NCI-H510A (cell line): ENCODE measurements at places on chromosomes 12 and 14.

DNA sequence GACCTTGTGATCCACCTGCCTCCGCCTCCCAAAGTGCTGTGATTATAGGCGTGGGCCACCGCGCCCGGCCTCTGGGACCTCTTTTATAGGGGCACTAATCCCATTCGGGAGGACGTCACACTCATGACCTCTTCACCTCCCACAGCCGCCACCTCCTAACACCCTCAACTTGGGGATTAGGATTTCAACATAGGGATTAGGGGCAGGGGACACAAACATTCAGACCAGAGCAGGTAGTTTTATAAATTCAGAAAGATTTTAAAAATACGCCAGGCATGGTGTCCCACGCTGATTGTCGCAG is 49.4 kb downstream of the TPCN1 start:
- no peak for DNase-seq

DNA sequence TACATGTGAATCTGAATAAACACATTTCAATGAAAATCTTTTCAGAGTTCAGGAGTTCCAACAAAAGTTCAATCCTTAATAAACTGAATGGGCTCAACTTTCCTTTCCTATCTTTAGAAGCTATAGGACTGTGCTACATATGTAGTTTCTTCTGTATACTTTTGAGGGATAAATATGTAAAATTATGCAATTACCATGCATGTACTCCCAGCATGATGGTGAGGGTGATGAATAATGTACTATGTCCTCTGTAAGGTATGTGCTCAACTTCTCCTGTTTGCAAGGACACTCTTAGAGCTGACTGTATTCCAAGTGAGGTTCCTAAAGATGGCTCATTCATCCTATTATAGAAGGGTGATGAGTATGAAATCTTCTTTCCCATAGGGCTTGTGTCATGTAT is 15.5 kb downstream of the MBIP start:
- no peak for DNase-seq

- no peak for DNase-seq
Observed at GRCh38 chr12:45504316-45505010, 225.0 kb upstream of the ARID2 start.

GRCh38 chr12:77344651-77345050 is 279.3 kb upstream of the E2F7 start:
- no peak for DNase-seq

GRCh38 chr12:132558042-132558856 is 52.1 kb downstream of the LRCOL1 start:
- no peak for DNase-seq

DNA sequence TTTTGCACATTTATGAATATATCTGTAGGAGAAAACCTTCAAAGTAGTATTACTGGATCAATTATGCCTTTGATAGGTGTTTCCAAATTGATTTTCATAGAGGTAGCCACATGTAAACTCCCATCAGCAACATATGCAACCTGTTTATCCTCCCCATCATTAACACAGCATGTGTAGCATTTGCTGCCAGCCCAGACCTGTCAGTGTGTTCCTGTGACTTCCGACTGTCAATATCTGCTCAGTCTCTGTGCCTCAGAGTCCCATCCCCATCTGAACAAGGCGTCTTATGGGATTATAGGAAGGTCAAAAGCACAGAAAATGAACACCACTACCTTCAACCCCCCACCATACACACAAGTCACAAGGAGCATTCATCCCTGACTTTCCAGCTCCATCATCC is 9.5 kb upstream of the CAPRIN2 start:
- DNase-seq = no peak

DNA sequence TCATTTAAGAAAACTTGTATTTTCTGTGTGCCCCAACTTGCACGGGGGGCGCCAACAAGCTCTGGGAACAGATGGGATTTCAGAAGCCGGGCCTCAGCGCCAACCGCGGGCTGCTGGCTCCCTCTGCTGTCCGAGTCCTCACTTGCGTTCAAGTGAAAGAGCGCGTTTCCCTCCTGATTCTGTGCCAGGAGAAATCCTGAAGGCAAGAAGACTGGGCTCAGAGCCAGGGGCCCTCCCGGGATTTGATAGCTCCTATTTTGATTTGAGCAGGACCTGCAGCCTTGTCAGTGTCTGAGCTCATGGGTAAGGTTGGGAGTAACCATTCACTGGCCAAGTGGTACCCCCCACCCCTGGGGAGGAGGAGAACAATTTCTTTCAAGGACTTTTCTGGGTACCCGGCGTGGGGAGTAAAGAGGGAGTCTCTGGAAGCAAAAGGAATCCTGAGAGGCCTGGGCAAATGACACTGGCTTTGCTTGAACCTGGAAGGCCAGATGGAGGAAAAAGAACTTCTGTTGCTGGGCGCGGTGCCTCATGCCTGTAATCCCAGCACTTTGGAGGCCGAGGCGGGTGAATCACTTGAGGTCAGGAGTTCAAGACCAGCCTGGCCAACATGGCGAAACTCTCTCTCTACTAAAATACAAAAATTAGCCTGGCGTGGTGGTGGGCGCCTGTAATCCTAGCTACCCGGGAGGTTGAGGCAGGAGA is 179.0 kb upstream of the RGS6 start:
- peak; percentile 67 for DNase-seq

- no peak for DNase-seq
Observed at GRCh38 chr12:80101126-80101525, 1.8 kb downstream of the OTOGL start.

DNA sequence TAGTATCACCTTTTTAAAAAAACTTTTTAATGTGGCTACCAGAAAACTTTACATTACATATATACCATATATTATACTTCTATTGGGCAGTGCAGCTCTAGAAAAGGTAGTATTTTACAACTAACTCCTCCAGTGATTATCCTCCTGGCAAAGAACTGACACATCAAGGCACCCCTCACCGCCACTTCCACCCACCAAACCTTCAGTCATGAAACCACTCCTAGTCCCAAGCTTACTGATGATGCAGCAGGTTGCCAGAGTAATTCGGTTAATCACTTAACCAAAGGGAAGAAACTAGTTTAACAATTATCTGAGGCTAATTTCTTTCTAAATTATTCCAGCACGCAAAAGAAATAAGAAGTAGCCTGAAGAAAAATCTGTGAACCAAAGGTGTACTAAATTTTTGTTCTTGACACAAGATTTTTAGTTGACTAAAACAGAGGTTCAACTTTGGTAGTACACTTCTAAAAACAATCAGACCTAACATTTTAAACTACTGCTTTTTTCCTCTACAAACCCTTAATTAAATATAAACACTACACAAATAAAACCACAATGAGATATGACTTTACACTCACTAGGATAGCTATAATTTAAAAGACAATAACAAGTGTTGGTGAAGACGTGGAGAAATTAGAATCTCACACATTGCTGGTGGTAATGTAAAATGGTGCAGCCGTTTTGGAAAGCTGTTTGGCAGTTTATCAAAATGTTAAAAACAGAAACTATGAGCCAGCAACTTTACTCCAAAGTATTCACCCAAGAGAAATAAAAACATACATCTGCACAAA is 16.7 kb downstream of the SPPL3 start:
- DNase-seq = no peak

GRCh38 chr12:84397263-84397662 is 515.3 kb downstream of the SLC6A15 start:
- no peak for DNase-seq

DNA sequence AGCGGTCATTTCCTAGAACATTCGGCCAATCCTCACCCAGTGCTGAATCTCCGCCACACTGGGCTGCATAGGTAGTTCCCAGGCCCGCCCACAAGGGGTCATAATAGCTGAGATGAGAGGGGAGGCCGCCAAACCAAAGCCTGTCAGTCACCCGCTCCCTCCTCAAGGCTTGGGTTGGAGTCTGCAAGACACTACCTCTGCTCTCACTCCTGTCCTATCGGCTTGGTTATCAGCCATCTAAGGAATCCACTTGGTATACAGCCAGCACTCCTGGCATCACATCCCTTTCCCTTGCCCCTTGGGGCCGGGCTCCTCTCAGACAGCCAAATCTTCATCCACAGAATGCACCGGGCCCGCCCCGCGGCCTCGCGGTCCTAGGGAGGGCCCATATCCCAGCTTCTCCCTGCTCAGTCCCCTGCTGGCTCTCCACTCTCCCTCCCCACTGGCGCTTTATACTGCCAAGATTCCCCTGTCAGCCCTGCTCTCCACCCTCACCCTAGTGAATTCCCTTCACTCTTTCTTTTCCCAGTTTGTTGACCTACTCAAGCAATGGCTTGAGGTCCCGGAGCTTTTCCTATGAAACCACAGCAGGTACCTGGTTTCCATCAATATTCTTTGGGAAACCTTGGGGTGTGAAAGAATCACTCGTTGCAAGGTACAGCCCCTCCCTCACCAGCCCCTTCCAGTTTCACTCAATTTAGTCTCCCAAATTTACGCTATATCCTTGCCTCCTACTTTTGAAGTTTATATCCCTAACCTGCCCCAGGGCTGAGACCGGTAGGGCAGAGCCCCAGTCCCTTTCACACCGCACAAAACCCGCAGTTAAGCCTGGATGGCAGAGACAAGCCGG is 1.4 kb downstream of the IFFO1 start:
- DNase-seq = peak; percentile 14

GRCh38 chr14:23356662-23357061 is 4.0 kb upstream of the SLC22A17 start:
- no peak for DNase-seq

GRCh38 chr12:51621156-51621922 is 30.3 kb downstream of the SCN8A start:
- DNase-seq = no peak

DNA sequence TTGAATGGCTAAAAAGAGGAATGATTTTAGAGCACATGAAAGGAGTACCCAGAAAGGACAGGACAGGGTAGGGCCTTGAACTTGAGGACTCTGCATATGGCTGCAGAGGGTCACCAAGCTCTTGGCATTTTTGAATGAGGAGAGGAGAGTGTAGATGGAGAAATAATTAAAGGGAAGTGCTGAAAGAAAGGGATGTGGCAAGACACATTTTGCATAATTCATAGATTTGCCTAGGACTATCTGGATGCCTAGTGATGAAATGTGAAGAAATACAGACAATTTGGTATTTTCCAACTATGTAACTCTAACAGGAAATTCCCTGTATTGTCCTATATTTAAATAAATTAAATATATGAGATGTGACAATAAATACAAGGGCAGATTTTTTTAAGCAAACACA is 27.5 kb upstream of the MDM1 start:
- DNase-seq = no peak

DNA sequence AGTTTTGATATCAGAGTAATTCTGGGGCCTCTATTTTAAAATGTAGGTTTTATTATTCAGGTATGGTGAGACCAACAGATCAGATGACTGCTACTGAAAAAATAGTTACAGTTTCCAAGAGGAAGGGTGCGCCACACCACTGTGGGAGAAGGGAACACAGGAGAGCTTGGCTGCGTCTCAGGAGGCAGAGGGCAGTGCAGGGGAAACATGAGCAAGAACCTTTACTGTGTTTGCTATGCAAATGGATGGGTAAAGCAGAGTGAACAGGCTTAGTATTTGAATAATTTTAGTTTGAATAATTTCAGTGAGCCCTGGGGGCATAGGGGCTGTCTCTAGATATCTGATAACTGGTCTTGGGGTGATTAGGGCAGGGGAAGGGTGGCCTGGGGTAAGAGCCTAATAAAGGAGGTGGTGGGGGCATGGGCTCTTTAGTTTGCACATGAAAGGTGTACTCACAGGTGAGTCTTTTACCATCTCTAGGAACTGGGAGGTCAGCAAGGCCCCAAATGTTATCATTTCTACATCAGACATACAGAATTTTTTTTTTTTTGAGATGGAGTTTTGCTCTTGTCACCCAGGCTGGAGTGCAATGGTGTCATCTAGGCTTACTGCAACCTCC is 196.8 kb upstream of the NEDD1 start:
- DNase-seq = no peak

DNA sequence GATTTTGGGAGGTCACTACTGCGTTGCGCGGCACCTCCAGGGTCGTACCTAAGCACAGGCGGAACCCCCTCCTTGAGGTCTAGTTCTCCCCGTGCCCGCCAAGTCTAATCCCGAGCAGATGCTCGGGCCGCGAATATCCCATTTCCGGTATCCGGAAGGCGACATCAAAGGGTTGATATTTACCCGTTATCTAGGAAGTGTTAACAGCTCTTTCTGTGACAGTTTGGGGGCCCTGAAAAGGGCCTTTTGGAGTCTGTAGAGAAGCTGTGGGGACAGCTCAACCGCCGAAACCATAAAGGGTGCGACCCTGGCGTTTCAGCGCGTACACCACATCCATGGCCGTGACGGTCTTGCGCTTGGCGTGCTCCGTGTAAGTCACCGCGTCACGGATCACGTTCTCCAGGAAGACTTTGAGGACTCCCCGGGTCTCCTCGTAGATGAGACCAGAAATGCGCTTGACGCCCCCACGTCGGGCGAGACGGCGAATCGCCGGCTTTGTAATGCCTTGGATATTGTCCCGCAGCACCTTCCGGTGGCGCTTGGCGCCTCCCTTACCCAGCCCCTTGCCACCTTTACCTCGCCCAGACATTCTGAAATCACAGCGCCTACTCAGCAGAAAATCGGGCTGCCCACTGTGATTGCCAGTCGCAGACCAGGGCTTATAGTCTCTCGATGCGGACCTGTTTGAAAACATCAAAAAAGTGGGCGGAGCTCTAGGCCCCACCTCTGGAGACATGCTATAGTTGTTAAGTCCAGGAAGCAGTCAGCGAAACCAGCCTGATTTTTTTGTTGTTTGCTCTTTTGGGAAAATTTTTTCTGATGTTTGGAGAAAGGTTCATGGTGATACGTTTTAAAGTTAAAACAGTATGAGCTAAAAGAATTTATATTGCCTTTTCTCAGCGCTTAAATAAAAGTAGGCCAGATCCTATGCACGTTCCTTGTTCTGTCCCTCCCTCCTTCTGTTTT is 32.5 kb downstream of the WBP11 start:
- DNase-seq = peak; percentile 72

DNA sequence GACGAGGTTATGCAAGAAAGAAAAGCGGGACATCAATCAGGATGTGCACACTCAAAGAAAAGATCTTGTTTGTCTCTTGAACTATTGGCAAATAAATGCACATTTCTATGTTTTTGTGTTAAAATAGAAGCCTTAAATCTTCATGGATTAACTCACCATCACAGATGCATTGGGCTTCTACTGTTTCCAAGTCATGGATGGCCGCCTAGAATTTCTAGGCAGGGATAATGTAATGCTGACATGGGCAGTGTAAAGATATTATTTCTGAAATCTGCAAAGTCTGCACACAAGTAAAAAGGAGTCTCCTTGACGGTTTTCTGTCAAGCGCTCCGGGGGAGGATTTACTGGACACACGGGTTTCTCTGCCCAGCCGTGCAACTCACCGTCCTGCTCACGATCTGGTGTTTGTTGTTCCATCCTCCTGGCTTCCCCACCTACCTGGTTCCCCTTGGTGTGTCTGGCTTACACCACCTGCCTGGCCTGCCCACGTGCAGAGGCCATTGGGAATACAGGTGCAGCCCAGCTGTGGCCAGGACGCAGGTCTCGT is 103.3 kb upstream of the FZD10 start:
- DNase-seq = peak; percentile 41

DNA sequence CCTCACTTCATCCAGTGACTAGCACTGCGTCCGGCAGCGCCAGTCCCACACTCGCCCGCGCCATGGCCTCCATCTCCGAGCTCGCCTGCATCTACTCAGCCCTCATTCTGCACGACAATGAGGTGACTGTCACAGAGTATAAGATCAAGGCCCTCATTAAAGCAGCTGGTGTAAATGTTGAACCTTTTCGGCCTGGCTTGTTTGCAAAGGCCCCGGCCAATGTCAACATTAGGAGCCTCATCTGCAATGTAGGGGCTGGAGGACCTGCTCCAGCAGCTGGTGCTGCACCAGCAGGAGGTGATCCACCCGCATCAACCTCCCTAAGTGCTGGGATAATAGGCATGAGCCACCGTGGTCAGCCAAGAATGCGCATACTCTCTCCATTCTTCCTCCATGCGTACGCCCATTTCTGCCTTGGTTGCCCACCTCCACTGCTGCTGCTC is 59.9 kb downstream of the IRF2BPL start:
- peak; percentile 86 for DNase-seq
